ENCODE measurements at places on chromosomes 12 and 14.

- no peak for DNase-seq
Observed at GRCh38 chr12:112946236-112947000, 8.1 kb downstream of the OAS3 start.

DNA sequence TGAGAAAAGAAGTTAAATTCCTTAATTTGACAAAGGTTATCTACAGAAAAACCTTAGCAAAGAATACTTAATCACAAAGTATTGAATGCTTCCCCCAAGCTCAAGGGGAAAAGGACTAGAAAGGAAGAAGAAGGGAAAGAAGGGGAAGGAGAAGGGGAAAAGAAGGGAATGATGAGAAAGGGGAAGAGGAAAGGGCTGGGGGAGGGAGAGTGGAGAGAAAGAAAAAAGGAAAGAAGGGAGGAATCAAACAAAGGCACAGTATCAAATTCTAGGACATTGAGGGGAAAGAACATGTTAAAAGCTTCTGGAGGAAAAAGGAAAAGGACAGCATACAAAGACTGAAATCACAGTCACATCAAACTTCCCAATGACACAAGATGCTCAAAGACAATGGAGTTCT is 70.3 kb downstream of the BCL2L14 start:
- DNase-seq, result no peak

DNA sequence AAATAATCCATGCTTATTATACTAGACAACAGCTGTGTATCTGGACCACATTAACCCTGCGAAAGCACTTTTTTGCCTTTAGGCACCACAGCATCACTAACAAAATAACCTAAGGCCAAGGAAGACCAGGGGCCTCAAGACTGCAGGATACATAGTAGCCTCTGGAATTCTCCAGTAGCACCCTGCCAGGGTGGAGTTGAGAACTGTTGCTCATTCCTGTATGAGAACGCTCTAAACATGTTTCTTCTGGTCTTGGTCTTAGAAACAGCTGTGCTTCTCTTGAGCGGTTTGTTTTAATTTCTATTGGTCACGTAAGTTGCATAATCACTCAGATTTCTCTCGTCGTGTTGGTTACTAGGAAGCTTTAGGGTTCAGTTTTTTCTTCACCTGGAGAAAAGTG is 7.9 kb downstream of the B4GALNT3 start:
- no peak for DNase-seq

GRCh38 chr14:76502219-76502618 is 126.3 kb downstream of the ESRRB start:
- DNase-seq, result no peak

GRCh38 chr14:74281069-74281468 is 21.7 kb downstream of the ABCD4 start:
- DNase-seq, result no peak

- no peak for DNase-seq
Observed at GRCh38 chr12:64428956-64429355, 23.0 kb upstream of the TBK1 start.

DNA sequence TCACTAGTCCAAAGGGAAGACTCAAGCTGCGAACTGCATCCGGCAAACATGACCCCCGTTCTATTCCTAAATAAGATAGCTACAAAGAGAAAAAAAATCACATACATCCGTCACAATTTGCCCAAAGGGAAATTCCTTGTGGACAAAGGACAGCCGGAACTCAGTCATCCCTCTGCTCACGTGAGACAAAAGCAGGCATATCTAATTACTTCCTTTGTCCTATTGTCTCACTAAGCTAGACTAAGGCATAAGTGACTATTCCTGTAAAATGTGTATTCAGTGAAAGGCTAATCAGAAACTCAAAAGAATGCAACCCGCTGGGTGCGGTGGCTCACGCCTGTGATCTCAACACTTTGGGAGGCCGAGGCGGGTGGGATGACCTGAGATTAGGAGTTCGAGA is 27.2 kb upstream of the NINJ2 start:
- DNase-seq, result no peak

All from activated CD4-positive, CD25-positive, alpha-beta regulatory T cell (primary cell).